Neural crest cell (in vitro differentiated cells): ENCODE measurements at places on chromosomes 11 and 22.

GRCh38 chr11:108985236-108985944 is 320.5 kb downstream of the DDX10 start:
- no peak for DNase-seq

- DNase-seq = no peak
These were observed 9.8 kb downstream of the THAP12 start for GRCh38 chr11:76371170-76371569.

GRCh38 chr22:39135092-39135896 is 17.2 kb downstream of the CBX7 start:
- peak; percentile 72 for DNase-seq

DNA sequence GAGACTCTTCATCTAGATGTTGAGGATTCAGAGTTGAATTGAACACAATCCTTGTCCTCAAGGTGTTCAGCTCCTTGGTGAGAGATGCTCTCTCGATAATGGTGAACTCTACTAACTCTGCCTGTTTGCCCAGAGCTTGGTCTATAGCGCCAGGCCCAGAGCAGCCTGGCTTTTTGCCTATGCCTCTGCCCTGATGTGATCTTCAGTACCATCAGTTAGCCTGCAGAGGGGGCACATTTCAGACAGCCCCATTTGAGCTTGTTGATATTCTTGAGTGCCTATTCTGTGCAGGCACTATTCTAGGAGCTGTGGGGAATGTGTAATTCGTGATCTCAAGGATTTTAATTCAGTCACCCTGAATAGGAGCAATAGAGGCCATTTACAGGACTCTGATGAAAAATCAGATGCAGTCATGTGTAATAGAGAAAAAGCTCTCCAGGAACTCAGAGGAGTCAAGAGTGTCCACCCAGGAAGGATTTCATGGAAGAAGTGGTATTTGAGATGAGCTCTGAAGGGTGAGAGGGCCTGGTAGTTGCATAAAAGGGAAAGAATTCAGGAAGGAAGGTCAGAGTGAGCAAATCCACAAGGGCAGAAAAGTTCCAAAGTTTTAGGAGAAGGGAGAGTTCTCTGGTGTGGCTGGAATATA is 19.3 kb downstream of the GTPBP1 start:
- no peak for DNase-seq

GRCh38 chr22:26674211-26675190 is 17.1 kb downstream of the MIAT start:
- no peak for DNase-seq

DNA sequence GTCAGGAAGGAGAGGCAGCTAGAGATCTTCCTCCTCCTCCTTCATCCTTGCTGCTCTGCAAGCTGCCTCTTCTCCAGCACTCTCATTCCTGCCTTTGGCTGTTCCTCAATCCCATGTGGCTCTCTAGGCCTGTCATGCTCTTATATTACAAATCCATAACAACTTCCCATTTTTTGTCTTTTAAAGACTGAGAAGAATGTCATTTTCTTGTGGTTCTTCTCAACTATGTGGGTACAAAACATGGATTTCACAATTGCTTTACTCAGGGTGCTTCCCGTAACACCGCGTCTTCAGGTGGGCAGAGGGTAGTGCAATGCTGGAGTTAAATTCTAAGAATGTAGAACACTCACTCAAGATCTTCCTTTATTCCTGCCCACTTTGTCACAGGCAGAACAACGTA is 6.8 kb upstream of the CAT start:
- no peak for DNase-seq
